ENCODE measurements at places on chromosomes 4 and X. TPM values are rescaled to one million over a fixed set of nuclear protein-coding genes. Genes with fewer than 3 reads are reported as not detected.

- no peak for DNase-seq
Observed at GRCh38 chr4:44817930-44818329, 91.6 kb upstream of the GNPDA2 start.

GRCh38 chrX:4936315-4936714, 1222.9 kb upstream of the PRKX start:
- no peak for DNase-seq

DNA sequence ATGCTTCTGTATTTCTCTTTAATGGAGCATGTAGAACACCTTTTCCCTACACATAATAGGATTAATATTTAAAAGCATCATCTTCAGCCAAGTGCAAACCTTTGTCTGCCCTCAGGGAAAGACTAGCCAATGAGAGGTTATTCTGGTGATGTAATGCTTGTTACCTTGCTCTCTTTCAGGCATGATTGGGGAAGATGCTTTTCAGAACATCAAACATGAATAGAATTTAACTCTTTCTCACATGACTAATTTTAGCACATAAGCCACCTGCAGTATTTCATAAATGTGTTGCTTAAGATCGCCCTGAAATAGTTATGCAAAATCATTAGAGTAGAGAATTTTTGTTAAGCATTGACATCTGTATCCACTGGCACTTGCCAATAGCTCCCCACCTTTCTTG, 10.7 kb upstream of the EPGN start:
- DNase-seq, result no peak

DNA sequence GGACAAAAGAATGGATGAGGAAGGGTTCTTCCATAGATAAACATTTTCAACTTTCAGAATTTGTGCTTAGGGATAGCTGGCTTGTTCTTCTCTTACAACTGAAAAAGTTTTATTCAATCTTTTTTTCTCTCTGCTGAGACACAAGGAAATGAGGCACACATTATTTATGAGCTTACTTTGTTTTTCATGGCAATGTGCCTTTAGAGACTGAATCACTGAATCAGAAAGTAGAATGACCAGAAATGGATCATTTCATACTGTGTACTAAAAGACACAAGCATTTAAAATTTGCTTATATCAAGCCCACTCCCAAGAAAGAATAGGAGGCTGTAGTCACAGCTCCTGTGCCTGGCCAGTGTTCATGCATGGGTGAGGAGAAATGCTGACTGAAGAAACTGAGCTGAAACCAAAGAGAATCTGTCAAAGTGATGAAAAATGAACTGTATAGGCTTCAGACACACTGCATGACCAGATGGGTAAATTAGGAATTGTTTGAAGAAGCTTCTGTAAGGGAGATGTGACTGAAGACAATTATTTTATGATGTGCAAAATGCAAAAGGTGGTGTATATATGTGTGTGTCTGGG, 413.8 kb downstream of the RAPGEF2 start:
- DNase-seq, result no peak

- no peak for DNase-seq
Observed at GRCh38 chr4:147678796-147679549, 5.0 kb downstream of the PRMT9 start.

DNA sequence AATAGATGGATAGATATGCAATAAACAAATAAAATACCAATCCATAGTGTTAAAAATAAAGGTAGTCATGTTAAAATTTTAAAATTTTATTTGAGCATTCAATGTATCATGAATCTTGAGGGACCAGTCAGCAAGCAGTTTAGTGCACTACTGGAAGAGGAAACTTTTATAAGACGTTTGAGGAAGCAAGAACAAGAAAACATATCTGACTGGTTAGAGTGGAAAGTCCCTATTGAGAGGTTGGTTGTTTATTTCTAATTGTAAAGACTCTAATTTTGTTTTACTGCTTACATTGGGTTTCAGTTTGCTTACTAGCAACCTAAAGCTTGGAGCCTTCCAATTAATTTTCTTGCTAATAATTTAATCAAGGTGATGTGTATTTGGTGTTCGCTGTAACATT, 786.2 kb downstream of the RAB28 start:
- DNase-seq, result no peak

Gene FGFBP1
- polyA plus RNA-seq, result 0.33 TPM

Gene TLL1
- polyA plus RNA-seq, result 2.7 TPM

Gene USP17L25
- not detected for polyA plus RNA-seq

Gene NPFFR2
- 1.5 TPM for polyA plus RNA-seq

Gene MED12
- polyA plus RNA-seq, result 47.4 TPM

Gene RIBC1
- polyA plus RNA-seq, result 3.9 TPM

Data from right renal pelvis (tissue), 4 donors.